ENCODE measurements at places on chromosomes 5 and 9.

- DNase-seq: no peak
Measured at GRCh38 chr9:122080986-122081385, 12.1 kb downstream of the TTLL11 start.

DNA sequence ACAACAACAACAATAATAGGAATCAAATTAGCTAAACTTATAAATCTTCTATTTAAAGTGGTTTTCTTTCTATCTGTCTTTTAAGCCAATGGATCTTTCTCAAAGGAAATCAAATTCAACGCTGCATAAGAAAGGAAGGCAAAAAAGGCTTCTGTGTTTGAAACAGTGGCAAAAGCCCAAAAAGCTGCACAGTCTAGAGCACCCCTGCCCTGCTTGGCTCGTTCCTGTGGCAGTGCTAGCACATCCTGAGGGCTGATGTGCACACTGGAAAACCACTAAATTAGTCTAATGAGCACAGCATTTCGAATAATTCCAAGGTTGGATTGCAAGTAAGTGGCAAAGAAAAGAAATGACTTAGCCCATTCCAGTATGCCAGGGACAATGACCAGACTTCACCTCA, 80.7 kb downstream of the AP3B1 start:
- no peak for DNase-seq

DNA sequence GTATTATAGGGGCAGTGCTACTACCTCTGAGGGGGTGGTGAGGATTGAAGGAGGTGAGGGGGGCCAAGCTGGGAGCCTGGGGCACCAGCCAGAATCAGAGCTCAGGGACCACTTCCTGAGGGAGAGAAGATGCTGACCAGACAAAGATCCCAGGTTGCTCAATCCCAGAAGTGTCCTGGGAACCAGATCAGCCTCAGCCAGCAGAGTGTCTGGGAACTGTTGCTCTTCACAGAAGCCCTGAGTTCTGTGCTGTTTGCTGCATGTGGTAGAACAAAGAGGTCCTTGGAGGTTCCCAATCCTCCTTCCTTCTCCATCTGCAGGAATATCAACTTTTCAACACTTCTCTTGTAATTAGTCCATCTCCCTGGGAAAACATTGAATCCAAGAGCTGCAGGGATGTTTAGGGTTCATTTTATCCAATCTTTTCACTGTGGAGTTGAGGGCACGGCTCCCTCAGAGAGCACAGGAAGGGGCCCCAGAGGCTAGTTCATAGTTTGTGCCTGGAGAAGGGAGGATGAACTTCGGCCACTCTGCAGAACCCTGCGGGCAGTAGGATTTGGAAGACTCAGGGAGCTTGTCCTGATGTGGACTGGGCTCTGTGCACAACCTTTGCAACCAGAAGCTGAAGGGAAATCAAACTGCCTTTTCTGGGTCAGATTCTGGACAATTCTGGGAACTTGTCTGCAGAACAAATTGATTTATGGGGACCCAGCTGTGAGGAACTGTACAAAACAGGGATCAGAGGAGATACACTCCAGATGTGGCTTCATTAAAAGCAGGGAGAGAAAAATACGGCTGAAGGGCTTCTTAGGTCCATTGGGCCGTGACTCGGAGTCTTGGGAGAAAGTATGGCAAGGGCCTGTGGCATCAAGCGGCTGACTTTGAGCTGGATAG, 57.1 kb downstream of the GALNT12 start:
- DNase-seq: no peak

- no peak for DNase-seq
Measured at GRCh38 chr9:3151672-3152576, 308.0 kb upstream of the PUM3 start.

GRCh38 chr5:71701407-71701806, 17.7 kb upstream of the CARTPT start:
- no peak for DNase-seq

DNA sequence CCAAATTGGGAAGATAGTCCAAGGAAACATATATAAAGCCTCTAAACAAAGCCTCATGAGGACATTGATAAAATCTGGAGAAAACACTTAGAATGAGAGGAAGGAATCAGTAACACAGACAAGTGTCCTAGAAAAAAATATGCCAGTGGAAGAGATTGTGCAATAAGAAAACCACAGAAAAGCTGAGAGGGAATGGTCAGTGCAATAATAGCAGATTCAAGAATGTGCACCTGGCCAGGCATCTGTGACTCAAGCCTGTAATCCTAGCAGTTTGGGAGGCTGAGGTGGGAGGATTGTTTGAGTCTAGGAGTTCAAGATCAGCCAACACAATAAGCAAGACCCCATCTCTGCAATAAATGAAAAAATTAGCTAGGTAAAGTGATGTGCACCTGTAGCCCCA, 691.2 kb upstream of the CDH6 start:
- DNase-seq: no peak

GRCh38 chr5:160054047-160054446, 45.1 kb downstream of the TTC1 start:
- peak; percentile 87 for DNase-seq

- no peak for DNase-seq
Measured at GRCh38 chr9:15304632-15305031, 2.4 kb downstream of the TTC39B start.

- no peak for DNase-seq
Measured at GRCh38 chr9:120734607-120735410, 20.5 kb upstream of the MEGF9 start.

DNA sequence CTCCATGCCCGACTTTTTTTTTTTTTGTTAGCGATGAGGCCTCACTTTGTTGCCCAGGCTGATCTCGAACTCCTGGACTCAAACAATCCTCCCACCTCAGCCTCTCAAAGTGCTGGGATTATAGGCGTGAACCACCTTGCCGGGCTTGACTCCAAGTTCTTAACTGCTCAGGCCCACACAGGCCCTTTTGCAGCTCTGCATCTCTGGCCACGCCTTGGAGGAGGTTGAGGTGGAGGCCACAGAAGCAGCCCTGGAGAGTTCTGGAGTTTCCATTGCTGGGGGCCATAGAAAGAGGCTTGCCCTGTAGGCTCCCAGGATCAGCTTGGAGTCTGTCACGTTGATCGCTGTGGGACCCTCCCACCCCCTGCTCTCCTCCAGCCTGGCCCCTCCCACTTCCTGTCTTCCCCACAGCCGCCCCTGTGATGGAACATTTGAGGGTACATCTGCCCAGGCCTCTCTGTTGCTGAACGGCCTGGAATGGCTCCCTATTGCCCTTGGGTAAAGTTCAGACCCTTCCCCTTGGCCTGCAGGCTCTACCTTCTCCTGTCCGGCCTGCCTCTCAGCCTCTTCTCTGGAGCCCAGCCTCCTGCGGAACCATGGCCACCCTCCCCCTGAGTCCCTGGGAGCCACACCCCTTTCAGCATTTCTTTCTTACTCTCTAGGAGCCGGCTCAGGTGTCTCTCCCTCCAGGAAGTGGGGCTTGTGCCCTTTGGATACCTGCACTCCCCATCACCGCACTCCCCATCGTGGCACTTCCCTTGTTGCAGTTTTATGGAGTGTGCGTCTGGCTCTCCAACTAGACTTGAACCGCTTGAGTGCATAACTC, 30.4 kb upstream of the IER5L start:
- DNase-seq: no peak

GRCh38 chr5:171863935-171864334, 78.3 kb downstream of the SMIM23 start:
- DNase-seq: peak; percentile 97

- no peak for DNase-seq
Measured at GRCh38 chr9:78146241-78146640, 89.6 kb upstream of the CEP78 start.

DNA sequence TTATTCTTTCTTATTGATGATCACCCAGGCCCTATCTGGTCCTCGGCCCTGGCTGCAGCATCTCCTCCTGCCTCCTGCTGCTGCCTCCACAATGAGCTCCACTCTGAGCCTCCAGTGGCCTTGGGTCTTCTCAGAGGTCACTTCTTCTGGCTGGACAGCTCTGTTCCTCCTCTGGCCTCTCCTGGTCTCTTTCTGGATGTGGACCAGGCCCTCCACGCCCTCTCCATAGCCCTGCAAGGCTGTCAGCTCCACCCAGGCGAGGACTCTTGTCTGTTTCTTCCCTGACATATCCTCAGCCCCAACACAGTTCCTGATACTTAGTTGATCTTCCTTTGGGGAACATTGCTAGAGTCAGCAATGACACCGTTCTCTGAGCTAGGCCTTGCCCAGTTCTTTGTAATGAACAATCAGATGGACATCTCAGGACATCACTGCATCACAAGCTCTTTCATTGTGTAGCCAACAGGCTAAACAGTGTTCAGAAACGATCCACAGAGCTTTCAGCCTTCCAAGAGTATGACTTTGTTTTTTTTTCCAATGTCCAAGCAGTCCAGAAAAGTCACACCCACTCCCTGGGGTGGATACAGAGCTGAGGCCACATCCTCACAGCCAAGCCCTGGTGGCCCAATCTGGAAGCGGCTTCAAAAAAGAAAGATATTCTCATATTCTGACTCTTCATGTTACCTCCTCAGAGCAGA, 62.5 kb upstream of the DNAH5 start:
- DNase-seq: peak; percentile 46

DNA sequence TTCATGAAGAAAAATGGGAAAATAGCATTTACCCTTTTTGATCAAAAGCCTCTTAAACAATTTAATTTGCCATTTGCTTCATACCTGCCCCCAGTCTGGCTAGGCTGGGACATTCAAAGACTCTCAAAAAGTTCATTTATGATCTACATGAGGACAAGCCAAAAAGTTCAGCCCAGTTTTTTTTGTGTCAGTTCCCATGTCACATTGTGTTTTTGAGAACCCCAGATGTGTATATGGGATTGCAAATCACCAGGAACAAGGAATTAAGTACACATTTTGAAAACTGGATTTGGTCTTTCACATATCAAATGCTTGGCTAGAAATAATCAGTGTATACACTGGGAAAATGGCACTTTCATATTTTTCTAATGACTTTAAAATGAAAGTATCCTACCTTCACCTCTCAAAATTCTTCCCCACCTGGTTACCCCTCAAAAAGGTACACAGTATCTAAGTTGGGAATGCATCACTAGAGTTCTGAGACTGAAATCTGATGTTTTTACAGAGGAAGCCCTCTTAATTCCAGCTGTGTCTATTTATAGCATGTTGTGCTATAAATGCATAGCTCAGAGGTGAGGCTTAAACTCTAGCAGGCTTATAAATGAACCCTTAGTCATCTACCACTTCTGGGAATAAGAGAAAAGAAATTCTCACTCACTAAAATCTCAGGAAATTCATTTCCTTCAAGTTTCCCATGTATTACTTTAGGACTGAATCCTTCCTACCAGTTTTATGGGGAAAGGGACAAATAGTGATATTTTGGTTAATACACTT, 9.3 kb downstream of the STOM start:
- peak; percentile 92 for DNase-seq

GRCh38 chr9:131217331-131218031, 58.8 kb downstream of the FAM78A start:
- DNase-seq: no peak

DNA sequence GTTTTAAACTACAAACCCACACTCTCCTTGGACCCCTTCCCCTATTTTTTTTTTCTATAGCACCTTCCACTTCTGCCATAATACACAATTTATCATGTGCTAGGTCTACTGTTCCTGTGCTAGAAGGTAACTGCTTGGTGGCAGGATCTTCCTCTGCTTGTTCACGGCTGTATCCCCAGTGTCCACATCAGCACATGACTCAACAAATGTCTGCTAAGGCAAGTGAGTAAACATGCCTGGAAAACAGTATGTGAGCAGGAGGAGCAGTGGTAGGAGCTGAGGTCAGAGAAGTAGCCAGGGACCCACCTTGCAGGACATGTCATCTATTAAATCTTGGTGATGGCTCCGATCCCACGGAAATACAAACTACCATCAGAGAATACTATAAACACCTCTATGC, 79.4 kb downstream of the AUH start:
- no peak for DNase-seq

GRCh38 chr5:102049517-102049916, 246.6 kb downstream of the SLCO4C1 start:
- no peak for DNase-seq

DNA sequence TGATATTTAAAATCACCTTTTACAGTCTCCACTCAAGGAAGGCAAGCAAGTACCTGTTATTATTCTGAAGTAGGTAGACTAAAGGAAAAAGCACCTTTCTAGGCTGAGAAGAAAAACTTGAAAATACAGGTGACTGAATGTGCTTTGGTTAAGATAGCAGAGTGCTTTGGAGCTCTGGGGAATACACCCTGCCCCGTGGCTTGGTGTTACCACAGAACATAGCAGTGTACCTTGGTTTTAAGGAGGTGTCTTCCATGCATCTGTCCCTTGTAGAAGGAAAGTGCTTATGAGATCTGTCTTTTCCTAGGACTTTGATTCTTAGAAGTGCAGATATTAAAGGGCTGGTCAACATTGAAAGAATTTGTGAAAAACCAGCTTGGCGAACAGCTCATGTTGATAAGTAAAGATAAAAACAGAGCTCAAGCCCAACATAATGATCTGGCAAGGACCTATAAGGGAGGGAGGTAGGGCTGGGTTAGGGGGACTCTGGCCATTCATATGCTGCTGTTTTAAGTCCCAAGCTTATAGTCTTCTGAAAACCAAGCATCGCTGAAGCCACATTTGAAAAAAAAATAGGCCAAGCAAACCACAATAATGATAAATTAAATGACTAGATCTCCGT, 66.8 kb downstream of the ZNF608 start:
- DNase-seq: no peak

- DNase-seq: no peak
Measured at GRCh38 chr9:3879315-3879714, 353.5 kb upstream of the RFX3 start.

DNA sequence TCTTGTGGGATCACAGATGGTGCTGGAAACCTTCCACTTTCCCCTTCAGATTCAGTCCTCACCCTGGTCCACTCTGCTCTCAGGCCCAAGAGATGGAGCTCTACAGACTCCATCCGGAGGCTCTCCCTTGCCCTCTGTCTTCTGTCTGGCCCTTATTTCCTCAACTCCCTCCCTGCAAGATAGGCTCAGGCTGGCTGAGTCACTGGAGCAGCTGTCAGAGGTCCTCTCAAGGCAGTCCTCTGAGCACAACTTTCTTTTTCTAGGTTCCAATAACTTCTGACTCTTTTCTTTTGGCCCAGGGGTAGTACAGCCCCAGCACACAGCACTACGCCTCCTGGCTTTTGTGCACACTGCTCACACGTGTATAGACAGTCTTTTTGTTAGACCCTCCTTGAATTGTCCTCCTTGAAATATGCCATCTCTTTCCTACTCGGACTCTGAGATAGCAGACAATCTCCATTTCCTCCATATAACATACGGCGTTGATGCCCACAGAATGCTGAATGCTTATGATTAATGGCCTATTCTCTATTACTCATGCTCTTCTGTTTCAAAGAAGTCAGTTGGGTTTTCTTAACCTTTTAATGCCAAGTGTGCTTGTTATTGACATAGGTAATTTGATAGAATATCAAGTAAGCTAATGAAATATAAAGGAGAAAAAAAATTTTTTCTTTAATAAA, 193.1 kb downstream of the SLC12A2 start:
- no peak for DNase-seq

GRCh38 chr5:148791696-148792095, 34.7 kb upstream of the ADRB2 start:
- no peak for DNase-seq

DNA sequence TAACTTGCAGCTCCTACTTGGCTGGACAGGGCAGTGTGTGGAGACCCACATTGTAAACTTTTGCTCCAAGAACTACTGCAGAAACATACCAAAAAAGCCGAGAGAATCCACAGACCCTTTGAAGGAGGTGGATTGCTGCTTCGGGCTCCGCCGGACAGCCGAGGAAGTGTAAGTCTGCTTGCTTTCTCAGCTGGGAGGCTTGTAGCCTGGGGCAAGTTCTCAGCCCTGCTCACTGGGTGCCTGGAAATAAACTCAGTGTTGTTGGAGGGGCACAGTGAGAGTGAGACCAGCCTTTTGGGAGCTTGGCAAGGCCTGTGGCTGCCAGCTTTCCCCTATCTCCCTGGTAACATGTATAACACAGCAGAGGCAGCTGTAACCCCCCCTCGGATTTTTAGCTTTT, 215.6 kb downstream of the SYK start:
- no peak for DNase-seq

Data from fibroblast of skin of back (primary cell).